K562 (cell line): ENCODE measurements at places on chromosomes 2 and 18. TPM values are rescaled to one million over a fixed set of nuclear protein-coding genes. Genes with fewer than 3 reads are reported as not detected.

GRCh38 chr2:186201371-186201770 is 284.7 kb upstream of the ZC3H15 start:
- H3K4me1 ChIP-seq: no peaks in the 10 kb centered on the region
- H3K4me3 ChIP-seq: no peak overlapping the region
- no peaks in the 10 kb centered on the region for H3K27me3 ChIP-seq
- no peak for DNase-seq
- no peak overlapping the region for H3K27ac ChIP-seq

Gene GNLY
- not detected in 2 replicates for total RNA-seq

GRCh38 chr2:239445771-239446524 is 45.1 kb upstream of the HDAC4 start:
- no peak for DNase-seq
- H3K4me3 ChIP-seq: no peak overlapping the region
- no peak overlapping the region for H3K27ac ChIP-seq
- H3K4me1 ChIP-seq: no peaks in the 10 kb centered on the region
- no peaks in the 10 kb centered on the region for H3K36me3 ChIP-seq
- peaks cover 39% of the 10 kb centered on the region for H3K27me3 ChIP-seq

DNA sequence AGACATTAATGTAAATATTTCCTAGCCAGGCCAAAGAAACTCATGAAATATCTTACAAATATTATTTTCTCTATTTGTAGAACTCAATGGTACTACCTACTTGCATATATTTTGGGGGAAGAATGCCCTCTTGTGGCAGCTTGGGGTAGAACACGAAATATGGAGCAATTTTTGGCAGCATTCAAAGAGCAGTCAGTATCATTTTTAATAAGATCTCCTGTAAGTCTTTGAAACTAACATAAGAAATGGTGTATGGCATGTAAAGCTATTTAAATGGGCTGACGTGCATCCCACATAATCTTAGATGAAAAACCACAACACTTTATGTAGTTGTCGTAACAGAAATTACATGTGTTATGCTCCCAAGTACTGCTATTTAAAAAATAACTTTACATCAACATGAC is 62.3 kb upstream of the CCDC195 start:
- no peak overlapping the region for H3K27ac ChIP-seq
- H3K36me3 ChIP-seq: no peaks in the 10 kb centered on the region
- H3K4me1 ChIP-seq: no peaks in the 10 kb centered on the region
- no peaks in the 10 kb centered on the region for H3K27me3 ChIP-seq
- peak; percentile 26 for DNase-seq

DNA sequence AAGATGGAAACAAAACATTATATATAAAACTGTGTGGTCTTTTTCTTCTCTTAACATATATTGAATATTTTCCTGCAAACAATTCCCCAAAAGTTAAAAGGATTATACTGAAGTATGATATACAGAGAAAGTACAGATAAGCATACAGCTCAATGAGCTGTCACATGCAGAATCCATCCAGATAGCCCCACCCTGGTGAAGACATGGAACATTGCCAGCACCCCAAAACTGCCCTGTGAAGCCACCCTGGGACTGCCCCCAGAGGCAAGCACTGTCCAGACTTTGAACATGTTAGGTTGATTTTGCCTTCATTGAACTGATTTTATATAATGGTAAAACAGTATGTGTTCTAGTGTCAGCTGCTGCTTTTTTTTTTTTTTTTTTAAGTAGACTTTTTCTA is 112.3 kb upstream of the IL1R2 start:
- DNase-seq: no peak
- H3K36me3 ChIP-seq: peaks cover 61% of the 10 kb centered on the region
- H3K27ac ChIP-seq: no peak overlapping the region
- H3K27me3 ChIP-seq: no peaks in the 10 kb centered on the region

- H3K27ac ChIP-seq: no peak overlapping the region
- no peaks in the 10 kb centered on the region for H3K27me3 ChIP-seq
- no peaks in the 10 kb centered on the region; the same call in 1 of the 3 replicates for H3K4me1 ChIP-seq
- no peak for DNase-seq
- no peak overlapping the region for H3K4me3 ChIP-seq
- H3K36me3 ChIP-seq: no peaks in the 10 kb centered on the region
These were observed 63.9 kb upstream of the CREB1 start for GRCh38 chr2:207465894-207466293.

DNA sequence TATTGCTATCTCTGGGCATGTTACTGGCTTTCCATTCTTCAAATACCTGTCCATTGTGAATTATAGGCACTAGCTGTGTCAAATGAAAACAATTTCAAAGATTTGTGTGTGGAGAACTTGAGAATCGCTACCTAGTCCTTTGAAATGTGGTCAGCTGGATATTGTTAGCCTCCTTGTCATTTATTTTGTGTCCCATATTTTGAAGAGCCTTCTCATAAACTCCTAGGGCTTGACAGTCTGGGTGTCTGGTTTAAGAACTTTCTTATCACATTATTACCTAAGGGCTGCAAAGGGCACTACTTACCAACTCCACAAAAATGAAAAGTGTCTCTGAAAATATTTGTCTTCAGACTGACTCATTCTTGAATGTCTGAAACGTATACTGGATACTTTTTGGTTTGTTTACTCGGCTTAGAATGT is 50.2 kb downstream of the COL4A3 start:
- H3K4me3 ChIP-seq: no peak overlapping the region
- H3K27ac ChIP-seq: no peak overlapping the region
- H3K27me3 ChIP-seq: no peaks in the 10 kb centered on the region

Gene RTKN
- total RNA-seq: 6.8 and 6.9 TPM in 2 replicates

DNA sequence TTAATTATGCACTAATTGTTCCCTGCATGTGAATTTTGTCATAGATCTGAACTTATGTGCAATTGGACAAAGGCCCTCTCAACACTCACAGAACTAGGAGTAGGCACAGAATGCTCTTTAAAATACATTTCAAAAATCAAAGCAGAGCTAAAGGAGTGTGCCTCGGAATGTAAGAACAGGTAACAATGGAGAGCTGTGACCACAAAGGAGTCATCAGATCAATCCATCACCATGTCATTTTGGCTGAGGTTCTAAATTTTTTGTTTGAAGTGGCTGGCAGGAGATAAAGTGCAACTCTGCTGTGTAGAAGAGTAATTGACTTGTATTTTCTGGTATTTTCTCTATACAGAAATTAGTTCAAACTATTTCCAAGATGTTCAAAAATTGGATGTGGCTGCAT is 155.4 kb downstream of the NRP2 start:
- H3K27ac ChIP-seq: no peak overlapping the region
- H3K4me3 ChIP-seq: no peak overlapping the region
- H3K36me3 ChIP-seq: no peaks in the 10 kb centered on the region
- DNase-seq: no peak
- H3K27me3 ChIP-seq: no peaks in the 10 kb centered on the region

GRCh38 chr2:238558456-238559099 is 131.9 kb downstream of the ASB1 start:
- no peak for DNase-seq
- H3K4me3 ChIP-seq: no peak overlapping the region
- peaks cover 3% of the 10 kb centered on the region; the same call in 2 of the 3 replicates for H3K27me3 ChIP-seq

Gene SERPINB13
- not detected in 2 replicates for total RNA-seq

- DNase-seq: peak; percentile 9
- H3K27ac ChIP-seq: no peak overlapping the region
- H3K36me3 ChIP-seq: no peaks in the 10 kb centered on the region
These were observed 119.4 kb downstream of the TMEM18 start for GRCh38 chr2:557635-558301.

- no peaks in the 10 kb centered on the region for H3K36me3 ChIP-seq
- no peak overlapping the region for H3K27ac ChIP-seq
- H3K27me3 ChIP-seq: peaks cover 20% of the 10 kb centered on the region
- H3K4me3 ChIP-seq: no peak overlapping the region
- no peaks in the 10 kb centered on the region for H3K4me1 ChIP-seq
These were observed 260.1 kb downstream of the GLI2 start for GRCh38 chr2:120995656-120996190.

- no peaks in the 10 kb centered on the region for H3K4me1 ChIP-seq
- no peaks in the 10 kb centered on the region for H3K36me3 ChIP-seq
- no peak for DNase-seq
- no peaks in the 10 kb centered on the region for H3K27me3 ChIP-seq
These were observed 435 bp downstream of the ZNF532 start for GRCh38 chr18:58865033-58865590.

DNA sequence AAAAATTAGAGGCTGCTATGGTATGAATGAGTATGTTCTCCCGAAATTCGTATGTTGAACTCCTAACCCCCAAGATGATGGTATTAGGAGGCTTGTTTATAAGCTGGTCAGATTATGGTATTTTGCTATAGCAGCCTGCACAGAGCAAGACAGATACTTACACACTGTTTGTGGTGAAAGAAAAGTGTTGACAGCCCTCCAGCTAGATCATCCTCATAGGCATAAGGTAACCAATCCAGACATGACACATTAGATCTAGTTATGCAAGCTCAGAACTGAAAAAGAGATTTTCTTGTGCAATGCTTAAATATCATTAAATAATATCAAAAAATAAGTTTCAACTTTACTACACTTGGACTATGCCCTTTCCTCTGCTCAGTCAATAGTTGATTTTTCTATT is 107.1 kb downstream of the ABCA12 start:
- no peaks in the 10 kb centered on the region for H3K36me3 ChIP-seq
- no peak overlapping the region for H3K4me3 ChIP-seq
- H3K4me1 ChIP-seq: no peaks in the 10 kb centered on the region
- no peak overlapping the region for H3K27ac ChIP-seq

DNA sequence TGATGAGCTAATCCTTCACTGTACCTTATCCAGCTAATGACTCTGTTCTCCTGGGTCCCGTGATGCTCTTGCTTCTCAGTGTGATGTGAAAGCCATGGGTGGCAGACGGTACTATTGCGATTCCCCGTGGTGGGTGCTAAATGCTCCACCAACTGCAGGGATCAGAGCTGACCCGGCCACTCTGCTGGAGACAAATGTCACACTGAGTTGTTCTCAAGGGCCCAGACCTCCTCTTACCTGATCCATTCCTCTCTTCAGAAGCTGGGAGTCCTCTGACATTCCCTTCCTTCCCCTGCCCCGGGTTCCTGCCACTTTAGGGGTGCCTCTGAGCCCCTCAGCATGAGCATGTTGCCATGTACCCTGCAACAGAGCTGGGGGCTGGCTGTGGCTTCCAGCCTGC is 105.1 kb downstream of the MAPK4 start:
- peaks cover 9% of the 10 kb centered on the region for H3K27me3 ChIP-seq
- no peaks in the 10 kb centered on the region for H3K4me1 ChIP-seq
- H3K36me3 ChIP-seq: no peaks in the 10 kb centered on the region
- no peak overlapping the region for H3K27ac ChIP-seq
- DNase-seq: no peak

DNA sequence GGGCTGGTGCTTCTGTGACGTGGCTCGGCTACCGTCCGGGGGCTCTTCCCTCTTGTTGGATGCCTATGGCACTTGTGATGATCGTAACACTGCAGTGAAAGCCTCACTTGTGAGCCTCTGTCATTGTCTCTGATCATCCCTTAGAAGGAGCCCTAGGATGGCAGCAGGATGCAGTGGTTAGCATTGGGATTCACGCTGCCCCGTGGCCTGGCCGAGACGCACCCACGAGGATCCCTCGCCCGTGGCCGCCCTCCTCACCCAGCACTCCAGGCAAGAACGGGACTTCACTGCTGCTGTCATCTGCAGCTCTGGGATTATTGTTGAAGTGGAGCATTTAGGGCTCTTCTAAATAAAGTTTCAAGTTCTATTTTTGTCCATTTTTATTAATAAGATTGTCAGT is 46.8 kb upstream of the CTDP1 start:
- H3K4me1 ChIP-seq: peaks cover 5% of the 10 kb centered on the region
- no peak for DNase-seq
- no peak overlapping the region for H3K4me3 ChIP-seq
- H3K27me3 ChIP-seq: peaks cover 8% of the 10 kb centered on the region; the same call in 1 of the 3 replicates
- no peak overlapping the region for H3K27ac ChIP-seq
- no peaks in the 10 kb centered on the region for H3K36me3 ChIP-seq

DNA sequence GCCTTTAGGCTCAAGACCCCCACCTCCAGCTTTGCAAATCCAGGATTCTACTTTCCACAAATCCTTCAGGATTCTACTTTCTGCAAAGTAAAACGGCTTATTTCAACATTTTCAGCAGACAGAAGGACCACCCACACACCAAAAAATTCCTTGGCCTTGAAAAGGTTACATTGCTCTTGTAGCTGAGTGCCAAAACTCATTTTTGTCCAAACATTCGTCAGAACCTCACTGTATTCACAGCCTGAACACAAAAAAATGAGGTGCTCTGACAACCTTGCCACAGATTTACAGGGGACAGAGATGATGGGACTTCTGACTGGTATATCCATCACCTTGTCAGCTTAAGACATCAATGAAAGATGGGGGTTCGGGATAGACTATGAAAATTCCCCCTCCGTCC is 63.0 kb upstream of the COX7A2L start:
- no peak overlapping the region for H3K4me3 ChIP-seq
- H3K27me3 ChIP-seq: peaks cover 9% of the 10 kb centered on the region; the same call in 2 of the 3 replicates
- H3K4me1 ChIP-seq: no peaks in the 10 kb centered on the region
- H3K36me3 ChIP-seq: no peaks in the 10 kb centered on the region
- DNase-seq: no peak

DNA sequence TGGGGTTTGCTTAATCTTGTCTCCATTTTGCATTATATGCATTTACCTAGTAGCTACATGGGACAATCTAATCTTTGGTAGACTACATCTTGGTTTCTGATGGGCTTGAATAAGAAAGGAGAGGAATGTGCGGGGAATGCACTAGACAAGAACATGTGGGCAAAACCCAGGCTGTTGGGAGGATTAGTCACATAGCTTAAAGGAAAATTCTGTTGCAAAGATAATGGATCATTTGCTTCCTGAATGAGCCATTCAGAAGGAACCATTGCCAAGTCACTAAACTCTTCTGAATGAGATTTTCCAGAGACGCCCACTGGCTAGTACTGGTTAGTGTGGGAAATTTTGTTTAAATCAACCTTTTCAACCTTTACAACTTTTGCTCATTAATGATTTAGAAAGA is 84.8 kb downstream of the OSBPL6 start:
- H3K27me3 ChIP-seq: no peaks in the 10 kb centered on the region
- peaks cover 50% of the 10 kb centered on the region for H3K4me1 ChIP-seq
- no peak overlapping the region for H3K4me3 ChIP-seq
- no peak overlapping the region for H3K27ac ChIP-seq

GRCh38 chr2:45388541-45389100 is 222.4 kb downstream of the SRBD1 start:
- no peak for DNase-seq
- H3K27ac ChIP-seq: no peak overlapping the region
- H3K4me1 ChIP-seq: no peaks in the 10 kb centered on the region
